ENCODE measurements at places on chromosomes 13 and 19.

GRCh38 chr19:58395220-58395978, at the start of gene RNF225:
Gene RNF225 (plus strand): TSS chr19:58395656. CDS start chr19:58396090, 434 bp downstream.
- peak; percentile 89 for DNase-seq

DNA sequence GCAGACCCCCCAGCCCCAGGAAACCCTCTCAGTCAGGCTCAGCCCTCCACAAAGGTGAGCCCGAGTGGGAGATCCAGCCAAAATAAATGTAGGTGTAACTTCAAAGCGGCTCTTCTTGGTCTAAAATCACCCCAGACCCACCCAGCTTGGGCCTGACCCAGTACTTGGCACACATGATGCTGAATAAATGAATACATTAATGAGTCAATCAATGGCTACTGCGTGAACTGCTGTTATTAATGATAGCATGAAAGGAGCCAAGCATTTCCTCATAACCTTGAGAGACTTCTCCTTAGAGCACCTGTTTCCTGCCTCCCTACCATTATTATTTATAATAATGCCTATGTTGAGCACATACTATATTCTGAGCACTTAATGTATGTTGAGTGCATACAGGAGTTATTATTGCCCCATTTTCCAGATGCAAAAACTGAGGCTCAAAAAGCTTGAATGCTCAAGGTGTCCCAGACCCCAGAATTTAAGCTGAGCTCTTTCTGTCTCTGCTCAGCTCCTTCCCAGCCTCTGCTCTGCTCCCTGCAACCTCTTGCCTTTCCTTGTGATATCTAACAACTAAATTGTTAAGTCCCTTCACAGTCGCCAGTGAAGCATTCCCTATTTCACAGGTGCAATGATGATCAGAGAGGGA, 4.3 kb downstream of the NOTCH3 start:
- DNase-seq, result no peak

GRCh38 chr19:8528500-8528899, 14.5 kb upstream of the ZNF414 start:
- DNase-seq, result no peak

- DNase-seq, result no peak
These were observed 32.1 kb upstream of the GPR183 start for GRCh38 chr13:99339230-99339721.

DNA sequence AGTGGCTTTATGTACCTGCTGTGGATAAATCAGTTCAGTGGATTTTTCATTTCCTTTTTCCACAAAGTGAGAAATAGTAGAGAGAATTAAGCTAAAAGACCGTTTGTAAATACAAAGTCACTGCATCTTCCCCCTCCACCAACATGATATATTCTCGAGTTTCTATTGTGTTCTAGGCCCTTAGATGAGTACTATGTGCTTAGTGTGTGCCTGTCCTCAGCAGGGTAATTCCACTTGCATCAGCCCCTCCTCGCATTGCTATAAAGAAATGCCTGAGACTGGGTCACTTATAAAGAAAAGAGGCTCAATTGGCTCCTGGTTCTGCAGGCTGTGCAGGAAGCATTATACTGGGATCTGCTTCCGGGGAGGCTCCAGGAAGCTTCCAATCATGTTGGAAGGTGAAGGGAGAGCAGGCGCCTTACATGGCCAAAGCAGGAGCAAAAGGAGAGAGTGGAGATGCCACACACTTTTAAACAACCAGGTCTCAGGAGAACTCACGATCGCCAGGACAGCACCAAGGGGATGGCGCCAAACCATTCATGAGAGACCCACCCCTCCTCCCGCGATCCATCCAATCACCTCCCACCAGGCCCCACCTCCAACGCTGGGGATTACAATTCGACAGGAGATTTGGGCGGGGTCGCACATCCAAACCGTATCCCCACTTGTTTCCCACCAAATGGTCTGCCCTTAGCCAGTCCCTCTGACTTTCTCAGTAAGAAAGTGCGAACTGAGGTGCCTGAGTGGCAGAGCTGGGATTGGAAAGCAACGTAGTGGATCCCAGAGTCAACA, 102.3 kb upstream of the ABCC4 start:
- no peak for DNase-seq

- DNase-seq, result no peak
These were observed 20.9 kb upstream of the GAS6 start for GRCh38 chr13:113884821-113885220.
